Astrocyte of the spinal cord (primary cell): ENCODE measurements at places on chromosomes 13 and 19.

GRCh38 chr13:24851546-24851945 lies 87.6 kb downstream of the RNF17 start:
- DNase-seq, result no peak

DNA sequence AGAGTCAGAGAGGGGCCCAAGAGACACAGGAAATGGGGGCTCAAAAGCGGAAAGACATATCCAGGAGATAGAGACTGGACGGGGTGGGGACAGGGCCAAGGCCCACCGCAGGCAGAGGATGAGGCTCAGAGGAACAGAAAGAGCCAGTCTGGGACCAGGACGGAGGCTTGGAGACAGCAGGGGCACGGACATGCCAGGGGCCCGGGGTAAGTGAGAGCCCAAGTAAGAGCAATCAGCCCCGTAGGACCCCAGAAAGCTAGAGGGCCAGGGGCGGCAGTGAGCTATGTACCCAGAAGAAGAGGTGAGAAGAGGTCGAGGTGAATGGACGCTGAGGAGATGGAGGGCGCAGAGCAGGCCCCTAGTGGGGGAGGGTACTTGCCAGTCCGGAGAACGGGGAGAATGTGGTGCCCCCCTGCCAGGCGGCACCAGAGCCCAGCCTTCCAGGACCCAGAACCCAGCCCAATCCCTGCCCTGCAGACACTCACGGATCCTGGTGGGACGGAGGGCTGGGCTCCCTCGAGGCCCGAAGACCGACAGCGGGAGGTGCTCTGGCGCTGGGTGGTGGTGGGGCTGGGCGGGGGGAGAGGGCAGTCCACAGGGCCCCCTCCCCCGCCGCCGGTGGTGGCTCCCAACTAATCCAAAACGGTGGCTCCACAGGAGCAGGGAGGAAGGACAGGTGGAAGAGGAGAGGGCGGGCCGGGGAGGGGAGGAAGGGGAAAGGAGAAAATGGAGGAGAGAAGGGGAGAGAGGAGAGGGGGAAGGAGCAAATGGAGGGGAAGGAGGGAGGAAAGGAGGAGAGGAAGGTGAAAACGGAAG lies 1.0 kb downstream of the GRIK5 start:
- DNase-seq, result no peak

GRCh38 chr13:65679240-65679639 lies 1550.9 kb downstream of the PCDH9 start:
- DNase-seq, result peak; percentile 46

GRCh38 chr13:36160297-36160696 lies 29.1 kb upstream of the DCLK1 start:
- no peak for DNase-seq

DNA sequence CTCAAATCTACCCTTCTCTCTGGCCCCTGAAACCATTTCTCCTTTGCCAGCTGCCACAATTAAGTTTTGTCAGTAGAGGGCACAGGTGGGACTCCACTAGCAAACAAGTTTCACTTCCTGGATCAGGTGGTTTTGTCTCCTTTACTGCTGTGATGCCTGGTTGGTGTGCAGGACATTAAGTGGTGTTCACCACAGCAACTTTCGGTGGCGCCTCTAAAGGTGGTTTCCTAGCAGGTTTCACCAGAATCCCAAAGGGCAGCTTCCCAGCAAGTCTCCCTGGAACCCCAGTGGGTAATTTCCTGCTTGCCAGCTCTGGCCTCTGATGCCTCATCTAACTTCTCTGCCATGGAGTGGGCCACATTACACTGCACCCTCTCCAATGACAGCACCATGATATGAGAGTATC lies 16.6 kb downstream of the MED4 start:
- no peak for DNase-seq

DNA sequence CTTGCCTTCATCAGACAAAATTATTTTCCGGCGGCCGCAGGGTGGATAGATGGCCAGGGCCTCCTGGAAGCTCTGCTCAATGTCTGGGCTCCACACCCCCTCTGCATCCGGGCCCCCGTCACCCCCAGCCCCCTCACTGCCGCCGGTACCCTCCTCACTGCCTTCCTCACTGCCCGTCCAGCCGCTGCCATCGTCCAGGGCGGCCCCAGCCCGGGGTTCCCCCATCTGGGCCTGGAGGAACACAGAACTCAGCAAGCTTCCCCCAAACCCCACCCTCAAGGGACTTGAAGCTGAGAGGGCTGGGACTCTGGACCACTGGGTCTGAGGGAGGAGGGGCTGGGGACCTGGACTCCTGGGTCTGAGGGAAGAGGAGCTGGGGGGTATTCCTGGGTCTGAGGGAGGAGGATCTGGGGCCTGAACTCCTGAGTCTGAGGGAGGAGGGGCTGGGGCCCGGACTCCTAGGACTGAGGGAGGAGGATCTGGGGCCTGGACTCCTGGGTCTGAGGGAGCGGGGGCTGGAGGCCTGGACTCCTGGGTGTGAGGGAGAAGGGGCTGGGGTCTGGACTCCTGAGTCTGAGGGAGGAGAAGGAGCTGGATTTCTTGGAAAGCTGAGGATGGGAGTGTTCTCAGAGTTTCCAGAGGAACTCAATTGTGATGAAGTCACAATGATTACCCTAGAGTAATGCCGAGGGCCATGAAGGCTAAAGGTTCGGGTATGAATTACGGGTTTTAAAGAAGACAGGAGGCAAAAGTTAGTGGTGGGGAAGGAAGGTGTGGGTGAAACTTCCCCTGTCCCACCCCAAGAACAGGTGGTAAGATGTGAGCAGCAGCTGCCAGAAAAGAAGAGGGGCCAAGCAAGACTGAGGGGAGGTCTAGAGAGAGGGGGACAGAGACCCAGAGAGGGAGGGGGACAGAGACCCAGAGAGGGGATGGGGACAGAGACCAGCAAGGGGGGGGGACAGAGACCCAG lies 2.1 kb downstream of the TEAD2 start:
- DNase-seq, result no peak

DNA sequence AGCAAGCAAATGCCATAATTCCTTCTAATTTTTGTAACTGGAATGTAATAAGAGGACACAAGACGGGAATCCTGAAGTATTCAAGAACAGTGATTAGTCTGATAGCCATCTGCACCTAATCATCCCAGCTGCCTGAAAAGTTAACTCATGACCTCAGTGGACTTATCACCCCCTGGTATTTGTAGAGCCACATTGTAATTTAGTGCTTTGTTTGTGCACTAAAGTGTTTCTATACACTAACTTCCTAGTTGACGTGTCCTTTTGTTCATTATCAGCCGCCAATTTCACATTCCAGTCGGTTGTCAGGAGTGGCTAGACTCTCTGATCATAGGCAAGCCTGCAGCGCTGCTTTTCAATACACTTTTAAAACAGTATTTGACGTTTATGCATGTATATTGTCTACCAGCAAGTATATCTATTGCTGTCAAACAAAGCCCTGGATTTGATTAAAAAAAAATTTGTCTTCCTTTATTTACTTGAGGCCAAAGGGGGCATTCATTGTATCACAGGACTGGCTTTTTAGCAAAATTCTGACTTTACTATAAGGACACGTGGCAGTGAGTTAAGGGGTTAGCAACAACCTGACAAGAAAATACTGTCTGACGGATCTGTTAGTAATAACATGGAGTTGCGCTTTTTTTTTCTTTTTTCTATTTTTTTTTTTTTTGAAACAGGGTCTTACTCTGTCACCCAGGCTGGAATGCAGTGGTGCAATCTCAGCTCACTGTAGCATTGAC lies 10.4 kb upstream of the SOX21 start:
- DNase-seq, result no peak
